Skin of body (tissue), 3 donors: ENCODE measurements at places on chromosomes 5 and 9. TPM values are rescaled to one million over a fixed set of nuclear protein-coding genes. Genes with fewer than 3 reads are reported as not detected.
A peak's percentile ranks its signal among the peaks of the same experiment; 100 is the strongest.

- peak; percentile 56 for DNase-seq
These were observed at the start of gene PNPLA7 for GRCh38 chr9:137550231-137550621. TSS of gene PNPLA7 (minus strand) at chr9:137550402. CDS start at chr9:137550197, 205 bp downstream.

Gene TAS2R1
- total RNA-seq: not detected

Gene SPATA31A3
- total RNA-seq: not detected

DNA sequence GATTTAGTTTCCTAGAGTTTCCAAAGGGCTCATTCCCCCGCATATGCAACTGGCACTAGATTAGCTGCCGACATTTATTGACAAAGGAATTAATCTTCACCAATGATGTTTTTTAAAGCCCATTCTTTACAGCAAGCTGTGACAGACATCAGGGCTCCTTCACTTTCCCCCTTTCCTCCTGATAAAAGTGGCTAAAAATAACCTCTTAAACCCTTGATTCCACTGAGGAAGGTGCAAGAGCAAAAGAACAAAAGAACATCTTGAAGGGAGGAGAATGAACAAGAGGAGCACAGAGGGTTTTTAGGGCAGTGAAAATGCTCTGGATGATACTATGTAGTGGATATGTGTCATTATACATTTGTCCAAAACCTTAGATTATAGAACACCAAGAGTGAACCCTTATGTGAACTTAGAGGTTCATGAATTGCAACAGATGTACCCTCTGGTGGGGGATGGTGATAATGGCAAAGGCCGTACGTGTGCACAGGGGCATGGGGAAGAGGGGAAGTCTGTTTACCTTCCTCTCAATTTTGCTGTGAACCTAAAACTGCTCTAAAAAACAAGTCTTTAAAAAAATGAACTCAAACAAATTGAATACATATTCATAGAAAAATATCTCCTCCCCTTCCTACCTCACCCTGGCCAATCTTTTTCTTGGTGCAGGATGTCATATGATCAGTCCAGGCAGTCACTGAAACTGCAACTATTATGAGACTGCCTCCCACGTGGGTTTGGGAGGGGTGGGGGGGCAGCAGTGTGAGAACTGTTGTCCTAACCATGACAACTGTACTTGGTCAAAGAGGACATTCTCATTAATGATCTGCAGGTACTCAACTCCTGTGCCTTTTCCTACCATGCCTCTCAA lies 83.0 kb downstream of the MARCHF3 start:
- DNase-seq: no peak

GRCh38 chr5:80210014-80210413 lies 45.8 kb downstream of the SERINC5 start:
- DNase-seq: no peak

DNA sequence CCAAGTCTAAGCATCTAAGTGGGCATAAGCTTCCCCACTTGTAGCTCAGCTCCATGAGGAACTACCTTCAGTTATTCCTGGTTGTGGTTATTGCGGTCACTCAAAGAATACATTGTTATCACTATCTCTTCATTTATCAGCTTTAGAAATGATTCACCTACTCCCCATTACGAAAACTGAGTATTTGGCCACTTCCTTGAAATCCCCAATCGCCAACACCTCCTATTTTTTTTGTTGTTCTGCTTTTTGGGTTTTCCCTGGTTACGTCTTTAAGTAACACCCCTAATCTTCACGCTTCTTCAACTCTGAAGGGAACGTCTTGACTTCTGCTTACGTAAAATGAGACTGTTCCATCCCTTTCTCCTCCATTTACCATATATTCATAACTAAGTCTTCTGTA lies 20.7 kb downstream of the MAPK9 start:
- no peak for DNase-seq

- DNase-seq: no peak
These were observed at the start of gene RASEF for GRCh38 chr9:83062651-83063527. TSS of gene RASEF (minus strand) at chr9:83063142. CDS start at chr9:83062867, 275 bp downstream.

- no peak for DNase-seq
These were observed 54.1 kb upstream of the ZNF366 start for GRCh38 chr5:72561148-72561972.
